ENCODE measurements at places on chromosomes 16 and 17.

DNA sequence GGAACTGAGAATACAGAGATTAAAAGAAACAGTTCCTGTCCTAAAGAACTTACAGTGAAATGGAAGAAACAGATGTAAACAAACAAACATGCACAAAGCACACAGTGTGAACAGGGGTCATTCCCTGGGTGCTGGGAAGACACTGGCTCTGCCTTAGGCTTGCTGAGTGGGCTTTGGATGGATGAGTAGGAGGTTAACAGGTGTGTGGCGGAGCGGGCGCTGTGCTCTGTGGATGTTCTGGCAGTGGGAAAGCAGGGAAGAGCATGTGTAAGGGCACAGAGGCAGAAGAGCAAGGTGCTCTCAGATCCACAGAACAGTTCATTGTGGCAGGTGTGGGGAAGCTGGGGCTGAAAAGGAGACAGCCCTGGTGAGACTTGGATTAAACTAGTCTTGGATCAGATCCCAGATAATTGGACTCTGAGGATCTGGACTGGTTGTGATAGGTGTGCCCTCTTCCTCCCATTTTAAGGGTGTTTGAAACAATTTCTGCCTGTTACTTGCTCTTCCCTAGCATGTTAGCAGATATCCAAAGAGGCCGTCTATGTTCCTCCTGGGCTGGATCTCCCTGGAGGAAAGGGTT, 8.1 kb downstream of the HROB start:
- no peak for DNase-seq

DNA sequence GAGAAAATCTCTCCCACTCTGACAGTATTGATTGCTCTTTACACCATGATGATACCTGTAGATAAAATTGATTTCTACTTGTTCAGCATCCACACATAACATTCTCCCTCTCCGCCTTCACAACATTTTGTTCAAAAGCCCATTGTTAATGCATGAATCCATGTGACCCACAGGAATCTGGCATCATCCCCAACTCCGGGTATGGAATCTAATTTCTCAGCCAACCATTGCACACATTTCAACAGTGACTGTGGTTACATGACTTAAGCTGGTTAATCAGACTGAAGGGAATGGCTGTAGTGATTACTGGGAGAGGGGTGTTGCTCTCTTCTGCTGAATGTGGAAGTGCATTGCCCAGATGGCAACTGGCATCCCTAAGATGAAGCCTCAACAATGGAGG, 161.4 kb upstream of the C16orf82 start:
- peak; percentile 45 for DNase-seq

GRCh38 chr16:80034948-80035663, 434.6 kb upstream of the MAF start:
- DNase-seq: peak; percentile 36

DNA sequence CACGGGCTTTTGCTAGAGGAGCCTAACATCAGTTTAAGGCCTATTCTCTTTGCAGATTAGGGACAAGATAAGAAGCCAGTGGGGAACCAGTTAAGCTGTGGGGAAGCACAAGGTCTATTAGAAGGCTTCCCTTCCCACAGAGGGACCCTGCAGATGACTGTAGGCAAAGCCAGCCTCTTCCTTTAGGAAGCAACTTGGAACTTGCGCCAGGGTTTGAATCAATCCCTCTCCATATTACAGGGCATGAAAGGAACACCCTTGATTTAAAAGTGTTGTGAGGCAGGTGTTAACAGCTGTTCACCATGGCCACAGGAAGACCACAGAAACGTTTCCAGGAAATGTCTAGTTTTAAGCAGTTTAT, 77.3 kb downstream of the RPTOR start:
- no peak for DNase-seq

- no peak for DNase-seq
Observed at GRCh38 chr17:29891131-29891530, 38.9 kb downstream of the SSH2 start.

GRCh38 chr17:37671824-37672547, 28.7 kb upstream of the DDX52 start:
- peak; percentile 95 for DNase-seq

- peak; percentile 22 for DNase-seq
Observed at GRCh38 chr16:149024-149660, 3.3 kb upstream of the HBZ start.

DNA sequence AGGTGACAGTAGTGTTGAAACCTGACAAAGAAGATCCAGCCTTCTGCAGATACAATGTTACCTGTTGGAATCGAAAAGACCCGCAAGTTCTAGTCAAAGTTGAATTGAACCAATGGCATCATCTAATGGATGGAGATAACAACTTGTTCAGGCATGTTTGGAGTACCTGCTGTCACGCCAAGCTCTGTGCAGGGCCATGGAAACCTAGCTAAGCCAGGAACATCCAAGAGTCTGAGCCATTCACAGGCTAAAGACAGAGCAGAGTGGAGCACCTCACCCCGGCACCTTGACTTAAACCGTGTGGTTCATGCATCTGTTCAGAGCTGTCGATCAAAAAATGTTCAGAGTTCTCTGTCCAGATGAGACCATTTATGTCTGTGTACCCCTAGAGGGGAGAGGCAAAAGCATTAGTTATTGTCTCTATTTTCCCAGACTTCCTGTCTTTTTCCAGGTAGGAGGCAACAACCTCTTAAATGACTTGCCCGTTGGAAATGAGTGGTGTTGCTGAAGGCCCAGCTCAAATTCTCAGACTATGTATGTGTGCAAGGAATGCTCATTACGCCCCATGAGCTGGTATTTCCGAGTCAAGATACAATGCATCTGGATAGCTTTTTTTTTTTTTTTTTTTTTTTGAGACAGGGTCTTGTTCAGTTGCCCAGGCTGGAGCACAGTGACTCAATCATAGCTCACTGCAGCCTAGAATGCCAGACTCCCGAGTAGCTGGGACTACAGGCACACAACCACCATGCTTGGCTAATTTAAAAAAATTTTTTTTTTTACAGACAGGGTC, 44.9 kb upstream of the XYLT1 start:
- peak; percentile 2 for DNase-seq

DNA sequence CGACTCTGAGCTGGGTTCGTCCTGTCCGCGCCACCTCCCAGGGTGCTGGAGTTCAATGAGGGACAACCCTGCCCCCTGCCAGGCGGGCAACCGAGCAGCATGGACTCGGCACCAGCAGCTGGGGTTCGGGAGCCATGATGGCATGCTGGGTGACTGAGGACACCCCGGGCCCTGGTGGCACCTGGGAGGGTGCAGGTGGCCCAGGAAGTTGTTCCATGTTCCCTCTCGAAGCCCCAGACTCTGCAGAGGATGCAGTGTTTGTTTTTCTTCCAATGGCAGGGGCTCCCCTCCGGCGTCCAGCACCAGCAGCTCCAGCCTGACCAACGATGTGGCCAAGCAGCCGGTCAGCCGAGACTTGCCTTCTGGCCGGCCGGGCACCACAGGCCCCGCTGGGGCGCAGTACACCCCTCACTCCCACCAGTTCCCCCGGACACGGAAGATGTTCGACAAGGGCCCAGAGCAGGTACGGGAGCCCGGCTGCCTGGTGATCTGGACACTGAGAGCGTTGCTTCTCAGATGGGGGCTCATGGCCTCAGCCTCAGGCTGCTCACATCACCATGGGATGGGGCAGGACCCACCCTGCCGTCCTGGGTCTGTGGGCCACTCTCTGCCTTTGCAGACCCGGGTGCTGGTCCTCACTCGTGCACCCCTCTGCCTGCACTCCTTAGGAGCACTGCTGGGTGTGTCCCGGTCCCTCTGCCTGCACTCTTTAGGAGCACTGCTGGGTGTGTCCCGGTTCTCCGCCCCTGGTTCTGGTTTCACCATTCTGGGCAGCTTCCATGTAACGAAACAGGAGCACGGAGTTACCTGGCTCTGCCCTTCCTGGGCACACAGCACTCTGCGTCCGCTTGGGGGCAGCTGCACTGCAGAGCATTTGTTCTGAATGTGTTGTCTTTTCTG, 68.2 kb upstream of the CHMP6 start:
- DNase-seq: no peak

DNA sequence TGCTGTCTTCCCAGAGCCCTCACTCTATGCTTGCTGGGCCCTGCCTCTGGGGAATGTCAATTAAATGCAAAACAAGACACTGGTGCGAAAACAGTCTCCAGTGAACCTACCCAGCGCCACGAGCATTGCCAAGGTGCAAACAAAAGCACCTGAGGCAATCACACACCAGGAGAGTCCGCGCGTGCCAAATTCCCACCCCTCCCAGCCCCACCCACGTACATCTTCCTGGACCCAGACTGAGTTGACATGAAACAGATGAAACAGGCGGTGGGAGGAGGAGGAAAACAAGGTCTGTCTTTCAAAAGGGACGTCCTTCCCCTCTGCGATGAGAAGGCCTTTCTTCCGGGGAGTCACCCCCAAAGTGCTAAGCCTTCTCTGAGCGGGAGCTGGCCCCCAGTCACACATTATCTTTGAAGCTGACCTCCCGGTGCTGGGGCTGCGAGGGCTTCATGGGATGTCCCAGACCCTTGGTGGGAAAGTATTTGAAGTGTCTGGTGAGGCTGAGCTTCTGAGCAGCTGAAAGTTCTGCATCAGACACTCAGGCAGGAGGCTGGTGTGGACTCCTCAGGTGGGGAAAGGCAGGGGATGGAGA, 200.4 kb downstream of the AXIN2 start:
- DNase-seq: no peak

GRCh38 chr17:36133602-36134236, 30.1 kb downstream of the CCL4 start:
- peak; percentile 22 for DNase-seq

GRCh38 chr16:77759201-77759600, 29.2 kb upstream of the VAT1L start:
- DNase-seq: no peak

GRCh38 chr17:77327181-77327565, 186.4 kb downstream of the SEC14L1 start:
- no peak for DNase-seq

DNA sequence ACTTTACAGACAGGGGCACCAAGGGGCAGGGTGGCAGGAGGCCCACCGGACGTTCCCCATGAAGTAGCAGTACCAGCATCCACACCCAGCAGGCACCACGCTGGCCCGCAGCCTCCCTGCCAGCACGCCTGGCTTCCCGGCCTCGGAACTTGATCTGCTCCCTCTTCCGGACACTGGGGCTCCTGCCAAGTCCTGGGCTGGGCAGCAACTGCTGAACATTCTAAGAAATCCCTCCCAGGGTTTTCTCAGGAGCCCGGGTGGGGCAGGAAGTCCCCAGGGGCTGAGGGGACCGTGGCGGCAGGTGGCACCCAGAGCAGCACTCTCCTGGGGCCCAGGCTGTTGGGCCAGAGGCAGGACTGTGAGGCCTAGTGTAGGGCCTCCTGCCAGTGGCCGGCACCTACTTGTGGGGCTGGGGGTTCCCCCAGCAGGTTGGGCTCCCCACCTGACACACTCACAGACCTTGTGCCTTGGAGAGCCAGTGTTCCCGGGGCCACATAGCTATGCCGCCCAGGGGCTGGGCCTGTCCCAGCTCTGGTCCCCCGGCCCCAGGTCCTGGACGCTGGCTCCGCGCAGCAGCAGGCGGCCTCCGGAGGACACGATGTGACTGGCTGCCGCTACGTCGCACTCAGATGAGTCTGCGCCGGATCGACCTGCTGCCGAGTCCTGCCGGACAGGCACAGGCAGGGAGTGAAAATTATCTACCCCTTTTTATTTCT, 86.2 kb upstream of the CBX4 start:
- peak; percentile 41 for DNase-seq

- no peak for DNase-seq
Observed at GRCh38 chr17:46191322-46192188, 1.7 kb downstream of the KANSL1 start.

DNA sequence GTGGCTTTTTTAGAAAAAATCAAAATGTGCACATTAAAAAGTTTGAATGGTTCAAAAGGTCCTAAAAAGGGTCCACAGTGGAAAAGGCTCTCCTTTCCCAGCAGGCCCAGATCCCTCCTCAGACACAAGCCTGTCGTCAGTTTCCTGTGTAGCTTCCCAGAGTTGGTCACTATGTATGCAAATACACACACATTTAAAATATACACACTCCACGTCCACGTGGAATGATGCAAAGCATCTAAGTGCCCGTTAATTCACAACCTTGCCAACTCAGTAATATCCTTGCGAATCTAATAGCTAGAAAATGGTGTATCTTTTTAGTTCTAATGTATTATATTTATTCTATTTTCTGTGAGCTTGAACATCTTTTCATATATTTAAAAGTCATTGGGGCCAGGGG, 17.7 kb downstream of the NLRC5 start:
- no peak for DNase-seq

DNA sequence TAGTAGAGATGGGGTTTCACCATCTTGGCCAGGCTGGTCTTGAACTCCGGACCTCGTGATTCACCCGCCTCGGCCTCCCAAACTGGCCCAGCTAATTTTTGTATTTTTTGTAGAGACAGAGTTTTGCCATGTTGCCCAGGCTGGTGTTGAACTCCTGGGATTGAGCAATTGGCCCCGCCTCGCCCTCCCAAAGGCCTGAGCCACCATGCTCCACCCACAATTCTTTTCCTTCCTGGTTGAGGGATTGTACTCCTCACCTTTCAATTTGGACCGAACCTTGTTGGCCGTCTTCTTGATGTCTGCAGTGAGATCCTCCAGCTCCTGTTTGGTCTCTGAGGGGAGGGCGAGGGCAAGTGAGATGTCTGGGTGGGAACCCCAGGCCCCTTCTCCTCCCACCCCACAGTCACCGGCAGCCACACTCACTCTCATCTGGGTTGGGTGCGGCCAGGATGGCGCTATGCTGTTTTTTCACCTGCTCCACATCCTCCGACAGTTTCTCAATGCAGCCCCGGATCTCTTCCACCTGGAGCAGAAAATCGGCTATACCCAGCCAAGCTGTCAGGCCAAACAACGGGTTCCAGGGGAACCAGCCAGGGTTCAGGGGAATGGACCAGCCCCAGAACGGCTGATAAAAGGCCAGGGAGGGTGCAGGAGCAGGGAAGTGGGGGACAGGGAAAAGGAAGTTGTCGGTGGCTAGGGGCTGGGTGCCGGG, 9.6 kb downstream of the STX1B start:
- no peak for DNase-seq

GRCh38 chr17:74749279-74750038, 1.0 kb downstream of the NHERF1 start:
- no peak for DNase-seq

GRCh38 chr17:74361230-74362068, at the start of gene BTBD17:
Gene BTBD17 (minus strand): TSS chr17:74361868. CDS start chr17:74361819, 49 bp downstream.
- DNase-seq: peak; percentile 42
